Stimulated activated CD4-positive, alpha-beta T cell treated with anti-CD3 and anti-CD28 coated beads, Interleukin-15, amount 100 ng/mL, for 1 hour (primary cell): ENCODE measurements at places on chromosomes 16 and 17.
A peak's percentile ranks its signal among the peaks of the same experiment; 100 is the strongest.

- no peak for DNase-seq
Measured at GRCh38 chr16:82016964-82017363, 5.7 kb upstream of the SDR42E1 start.

- no peak for DNase-seq
Measured at GRCh38 chr17:70261170-70261569, 91.8 kb downstream of the KCNJ2 start.

DNA sequence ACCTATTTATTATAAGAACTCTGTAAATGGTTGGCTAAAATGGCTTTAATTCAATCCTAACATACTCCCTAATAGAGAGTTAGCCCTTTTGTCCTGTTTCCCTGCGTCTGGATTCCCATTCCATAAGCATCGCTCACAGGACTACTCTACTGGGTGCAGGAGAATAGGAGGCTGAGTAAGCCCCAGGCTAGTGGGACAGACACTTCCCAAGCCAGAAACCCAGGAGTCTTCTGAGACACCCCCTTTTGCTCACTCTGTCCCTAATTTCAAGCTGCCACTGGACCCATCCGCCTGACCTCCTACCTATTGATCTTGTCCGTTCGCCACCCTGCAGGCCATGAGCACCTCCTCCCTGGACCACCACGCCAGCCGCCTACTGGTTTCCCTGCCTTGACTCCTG, 16.7 kb upstream of the TOB1 start:
- no peak for DNase-seq

DNA sequence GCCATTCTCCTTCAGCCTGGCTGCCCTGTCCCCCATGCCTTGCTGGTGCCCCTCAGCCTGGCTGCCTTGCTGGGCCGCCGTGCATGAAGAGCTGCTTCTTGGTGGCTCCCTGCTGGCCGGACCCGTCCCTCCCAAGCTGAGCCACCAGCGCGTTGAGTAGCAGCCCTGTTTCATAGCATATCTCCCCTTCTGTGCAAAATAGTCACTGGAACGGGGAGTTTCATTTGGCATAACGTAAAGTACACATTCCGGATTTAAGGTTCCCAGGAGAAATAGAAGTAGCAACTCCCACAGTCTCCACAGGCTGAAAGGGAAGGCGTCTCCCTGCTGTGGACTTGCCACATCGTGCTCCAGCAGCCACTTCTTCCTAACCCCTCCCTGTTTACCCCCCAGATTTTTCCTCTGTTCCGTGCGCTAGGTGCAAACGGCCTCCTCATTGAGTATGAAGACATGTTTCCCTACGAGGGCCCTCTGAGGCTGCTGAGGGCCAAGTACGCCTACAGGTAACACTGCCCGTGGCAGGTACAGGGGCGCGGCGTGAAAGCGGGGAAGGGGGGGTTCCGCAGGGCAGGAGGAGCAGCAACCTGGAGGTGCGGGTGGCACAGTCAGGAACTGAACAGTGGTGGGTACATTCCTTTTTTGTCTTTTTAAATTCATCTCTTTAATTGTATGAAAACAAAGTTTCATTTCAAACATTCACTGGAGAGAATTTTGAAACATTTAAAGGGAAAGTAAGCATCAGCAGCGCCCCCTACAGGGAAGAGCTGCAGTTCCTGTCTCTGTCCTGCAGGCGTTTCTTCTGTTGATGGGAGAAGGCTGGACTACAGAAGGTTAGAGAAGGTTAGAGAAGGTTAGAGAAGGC, 5.8 kb upstream of the OGFOD3 start:
- peak; percentile 34 for DNase-seq

DNA sequence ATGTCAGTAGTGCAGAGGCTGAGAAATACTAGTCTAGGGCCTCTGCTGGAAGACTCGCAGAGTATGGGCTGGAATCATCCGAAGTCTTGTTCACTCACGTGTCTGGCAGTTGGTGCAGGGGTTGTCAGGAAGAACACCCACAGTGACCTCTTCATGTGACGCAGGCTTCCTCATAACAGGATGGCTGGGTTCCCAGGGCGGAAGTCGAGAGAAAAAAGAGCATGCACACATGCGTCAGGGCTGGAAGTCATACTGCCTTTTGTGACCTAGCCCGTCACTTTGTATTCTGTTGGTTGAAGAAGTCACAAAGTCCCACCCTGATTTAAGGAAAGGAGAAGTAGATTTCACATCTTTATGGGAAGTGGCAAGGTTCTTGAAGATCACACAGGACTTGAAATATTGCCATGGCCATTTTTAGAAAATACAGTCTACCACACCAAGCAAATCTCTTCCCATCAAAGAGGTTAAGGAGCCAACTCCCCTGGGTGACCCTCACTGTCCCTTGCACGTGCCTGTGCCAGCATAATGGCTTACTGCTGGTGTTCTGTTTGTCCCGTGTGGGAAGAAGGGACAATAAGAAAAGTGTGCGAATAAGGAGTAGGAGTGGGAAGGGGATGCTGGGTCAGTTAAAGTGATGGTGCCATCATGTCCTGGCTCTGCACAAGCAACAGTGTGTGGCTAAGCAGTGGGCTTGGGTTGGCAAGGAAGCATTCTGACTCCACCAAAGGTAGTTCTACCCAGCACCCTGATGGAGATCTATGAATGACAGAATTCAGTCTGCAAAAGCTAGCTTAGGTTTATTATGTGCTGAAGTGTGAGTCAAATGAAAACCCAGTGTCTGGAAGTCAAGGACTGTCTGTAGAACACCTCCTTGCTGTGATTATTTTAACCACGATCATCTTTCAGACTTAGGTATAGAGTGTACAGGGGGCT, 28.1 kb downstream of the HEATR3 start:
- no peak for DNase-seq

GRCh38 chr16:13425836-13426235, 494.1 kb upstream of the ERCC4 start:
- no peak for DNase-seq

DNA sequence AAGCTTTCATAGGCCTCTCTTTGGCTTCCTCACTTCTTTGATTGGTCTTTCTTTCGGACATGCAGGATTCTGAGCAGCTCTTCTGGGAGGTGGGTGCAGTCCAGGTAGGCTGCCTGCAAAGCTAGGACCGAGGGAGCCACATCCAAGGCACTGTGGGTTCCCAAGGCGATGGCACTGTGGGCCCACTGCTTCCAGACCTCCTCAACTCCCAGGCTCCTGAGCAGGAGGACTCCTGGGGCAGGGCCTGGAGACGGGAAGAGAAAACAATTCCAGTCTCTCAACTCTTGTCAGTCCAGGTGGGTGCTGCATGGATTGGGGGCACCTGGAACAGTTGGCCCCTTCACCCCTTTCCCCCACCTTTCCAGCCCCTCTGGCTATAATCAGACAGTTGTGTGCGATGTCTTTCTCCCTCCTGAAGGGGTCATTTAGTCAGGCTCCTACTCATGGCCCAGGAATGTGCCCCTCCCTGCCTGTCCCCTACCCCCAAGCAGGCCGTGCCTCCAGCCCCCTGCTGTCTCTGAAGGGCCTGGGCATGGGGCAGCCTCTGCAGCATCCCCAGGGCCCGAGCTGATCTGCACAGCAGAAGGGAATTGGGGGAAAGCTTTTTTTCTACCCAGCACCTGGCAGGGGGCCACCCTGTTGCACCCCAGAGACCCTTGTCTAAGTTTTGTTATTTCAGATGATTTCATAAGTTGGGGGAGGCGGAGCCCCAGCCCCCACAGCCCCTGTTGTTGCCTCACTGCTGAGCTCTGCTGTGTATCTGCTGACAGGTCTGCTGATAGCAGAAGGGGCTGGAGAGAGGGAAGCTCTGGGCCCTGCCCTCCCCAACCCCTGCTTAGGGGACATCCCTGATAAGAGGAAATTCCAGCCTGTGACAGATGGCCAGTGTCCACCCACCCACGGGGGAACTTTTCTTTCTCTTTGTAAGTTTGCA, 330.3 kb downstream of the SEC14L1 start:
- DNase-seq, result no peak

- DNase-seq, result no peak
Measured at GRCh38 chr17:27593232-27593856, 37.6 kb upstream of the LGALS9 start.

DNA sequence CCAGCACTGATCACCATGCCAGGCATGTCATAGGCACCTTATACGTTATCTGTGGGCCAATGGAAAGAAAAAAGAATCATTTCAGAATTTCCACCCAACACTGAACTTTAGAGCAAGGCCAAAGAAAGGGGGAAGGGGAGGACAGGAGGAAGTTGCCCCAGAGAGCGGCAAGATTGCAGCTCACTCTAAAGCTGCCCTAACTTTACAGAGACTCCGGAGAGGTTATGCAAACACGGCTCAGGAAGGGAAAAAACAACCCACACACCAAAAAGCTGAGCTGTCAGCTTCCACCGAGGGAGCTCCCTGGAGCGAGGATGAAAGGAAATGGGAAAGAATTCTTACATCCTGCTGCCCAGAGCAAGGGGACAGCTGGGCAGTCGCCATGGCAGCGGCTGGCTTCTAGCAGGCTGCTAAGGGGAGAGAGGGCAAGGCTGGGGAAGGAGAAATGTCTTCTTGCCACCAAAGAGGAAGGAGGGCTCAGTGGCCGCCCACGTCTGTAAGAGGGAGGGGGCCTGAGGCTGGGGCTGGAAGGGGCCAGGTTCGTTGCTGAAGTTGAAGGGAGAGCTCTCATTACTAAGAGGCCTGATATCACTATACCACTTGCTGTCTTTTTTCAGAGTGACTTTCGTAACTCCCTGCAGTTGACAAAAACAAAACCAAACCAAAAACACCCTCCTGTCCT, 18.2 kb downstream of the COTL1 start:
- peak; percentile 56 for DNase-seq

- DNase-seq, result no peak
Measured at GRCh38 chr17:73719588-73720071, 75.4 kb upstream of the SDK2 start.

DNA sequence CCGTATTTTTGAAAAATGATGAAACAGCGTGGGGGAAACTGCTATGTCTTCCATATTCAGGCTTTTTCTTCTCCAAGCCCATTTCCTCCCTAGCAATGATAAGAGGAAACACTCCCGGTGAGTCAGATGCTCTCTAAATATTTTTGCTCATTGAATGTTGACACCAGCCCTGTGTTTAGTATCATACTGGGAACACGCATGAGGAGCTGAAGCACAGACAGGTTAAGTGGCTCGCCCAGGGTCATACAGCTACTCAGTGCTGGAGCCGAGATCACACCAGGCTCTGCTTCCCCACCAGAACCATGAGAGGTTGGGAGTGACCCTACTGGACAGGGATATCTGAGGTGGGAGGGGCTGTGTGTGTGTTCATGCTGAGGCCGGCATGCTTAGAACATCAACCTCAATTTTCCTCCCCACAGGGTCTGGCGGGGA, 37.8 kb upstream of the ADGRG1 start:
- no peak for DNase-seq
